ENCODE measurements at places on chromosomes 7 and 10.

DNA sequence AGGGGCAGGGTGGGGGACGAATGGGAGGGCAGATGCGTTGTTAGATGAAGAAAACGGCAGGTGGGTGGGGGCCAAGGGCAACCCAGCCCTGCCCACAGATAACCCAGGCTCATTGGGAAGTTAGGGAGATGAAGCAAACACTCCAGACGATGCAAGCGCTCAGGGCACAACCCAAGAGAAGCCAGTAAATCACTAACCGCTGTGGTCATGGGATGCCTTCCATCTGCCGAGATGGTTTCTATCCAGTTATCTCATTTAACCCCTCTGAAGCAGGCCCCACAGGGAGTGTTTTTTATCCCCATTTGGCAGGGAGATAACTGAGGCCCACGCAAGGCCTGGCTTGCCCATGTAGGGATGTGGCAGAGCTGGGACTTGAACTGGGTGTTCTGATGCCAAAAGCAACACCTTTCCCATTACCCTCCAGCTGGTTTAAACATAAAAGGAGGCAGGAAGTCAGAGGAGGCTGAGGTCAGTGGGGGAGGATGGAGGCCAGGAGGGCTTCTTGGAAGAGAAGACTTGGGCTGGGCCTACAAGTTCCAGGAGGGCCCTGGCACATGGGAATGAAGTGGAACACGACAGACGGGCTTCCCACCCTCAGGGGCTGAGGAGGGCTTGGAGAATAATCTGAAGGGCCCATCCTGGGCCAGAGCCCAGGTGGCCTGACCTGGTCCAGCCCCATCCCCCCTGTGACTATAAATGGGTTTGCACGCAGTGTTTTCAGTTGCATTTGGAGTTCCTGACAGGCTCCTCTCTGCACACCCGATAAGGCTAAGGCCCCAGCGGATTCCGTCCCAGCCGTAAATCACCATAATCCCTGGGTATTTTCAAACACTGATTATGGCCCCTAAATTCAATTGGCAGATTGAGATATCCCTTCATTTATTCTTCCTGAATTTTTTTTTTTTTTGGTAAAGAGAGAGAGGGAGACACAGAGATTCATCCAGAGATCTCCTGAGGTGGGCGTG is 80.9 kb downstream of the NEURL1 start:
- peak; percentile 19 for DNase-seq

DNA sequence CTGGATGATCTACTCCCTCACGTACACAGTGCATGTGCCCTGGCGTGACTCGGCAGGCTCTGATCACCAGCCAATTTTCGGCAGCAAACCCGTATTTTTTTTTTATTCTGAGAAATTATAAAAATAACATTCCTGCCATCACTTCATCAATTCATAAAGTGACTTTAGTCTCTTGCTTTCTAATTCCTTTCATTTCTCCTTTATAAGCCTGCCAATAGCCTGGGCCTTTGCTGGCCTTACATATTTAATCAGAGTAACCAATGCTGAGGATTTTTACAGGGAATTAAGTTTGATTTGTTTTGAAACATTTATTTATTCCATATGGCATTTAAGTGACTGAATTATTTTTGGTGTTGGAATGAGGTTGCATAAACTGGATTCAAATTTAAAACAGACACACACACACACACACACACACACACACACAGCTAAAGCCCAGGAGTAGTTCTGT is 140.8 kb downstream of the ETV1 start:
- DNase-seq, result no peak

DNA sequence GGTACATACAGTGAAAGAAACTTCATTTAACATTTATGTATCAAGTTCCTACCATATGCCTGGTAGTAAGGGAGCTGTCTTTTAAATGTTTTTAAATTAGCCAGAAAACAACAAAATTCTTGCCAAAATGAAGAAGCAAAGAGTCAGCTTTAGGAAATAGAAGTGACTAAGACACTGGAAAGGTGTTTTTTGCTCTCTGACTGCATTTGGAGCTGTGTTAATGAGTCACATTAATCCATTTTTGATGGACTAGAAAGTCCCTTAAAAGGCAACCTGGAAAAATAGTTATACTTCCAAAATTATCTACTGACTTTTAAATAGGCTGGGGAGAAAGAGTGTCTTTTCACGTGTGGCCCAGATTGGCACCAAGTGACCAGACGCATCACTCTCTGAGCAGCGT is 3.9 kb upstream of the COL17A1 start:
- DNase-seq, result no peak

GRCh38 chr10:129924375-129925085 is 39.5 kb downstream of the EBF3 start:
- DNase-seq, result no peak

DNA sequence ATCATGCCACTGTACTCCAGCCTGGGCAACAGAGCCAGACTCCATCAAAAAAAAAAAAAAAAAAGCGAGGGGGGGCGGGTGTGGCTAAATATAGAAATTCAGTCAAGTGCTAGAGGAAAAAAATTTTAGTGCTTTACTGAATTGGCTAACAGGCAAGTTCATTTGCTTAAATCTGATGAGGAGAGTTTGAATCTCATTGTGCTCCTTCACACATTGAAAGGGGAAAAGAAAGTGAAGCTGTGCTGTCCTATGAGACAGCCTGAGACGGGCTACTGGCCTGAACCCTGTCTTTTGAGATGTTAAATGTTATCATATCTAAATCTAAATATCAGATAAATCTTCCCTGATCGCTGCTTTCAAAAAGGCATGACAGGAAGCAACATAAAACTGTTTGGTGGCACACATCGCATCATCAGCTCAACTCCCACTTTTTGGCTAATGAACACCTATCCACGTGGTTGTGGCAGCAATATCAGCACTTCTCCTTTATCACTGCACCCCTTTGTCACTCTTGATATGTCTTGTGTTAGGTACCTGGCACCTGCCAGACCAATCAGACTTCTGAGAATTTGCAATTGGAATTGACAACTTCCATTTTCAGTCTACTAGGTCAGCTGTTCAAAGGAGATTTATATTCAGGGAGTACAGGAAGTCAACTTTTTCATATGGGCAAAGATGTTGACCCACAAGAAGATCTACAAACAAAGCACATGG is 14.0 kb upstream of the IFIT1B start:
- DNase-seq, result no peak

DNA sequence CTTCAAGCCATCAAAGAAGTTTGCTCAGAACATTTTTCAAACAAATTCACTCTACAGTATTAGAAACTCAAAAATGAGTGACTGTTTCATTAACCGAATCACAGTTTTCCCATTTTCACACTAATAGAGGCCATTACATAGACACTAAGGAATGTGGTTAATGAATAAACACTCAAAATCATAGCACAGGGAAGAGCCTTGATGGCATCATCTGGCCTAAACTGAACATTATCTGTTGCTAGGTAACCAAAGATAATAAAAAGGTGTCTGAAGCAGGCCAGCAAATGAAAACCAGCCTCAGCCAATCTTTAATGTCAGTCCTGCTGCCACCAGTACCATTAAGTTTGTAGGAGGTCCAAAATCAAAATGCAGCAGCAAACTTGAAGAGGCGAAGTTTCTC is 492.4 kb upstream of the STEAP1 start:
- DNase-seq, result no peak

GRCh38 chr10:132471484-132471883 is 66.1 kb upstream of the INPP5A start:
- DNase-seq, result no peak

GRCh38 chr10:38038932-38039245 is 28.4 kb downstream of the ZNF33A start:
- peak; percentile 66 for DNase-seq

- peak; percentile 71 for DNase-seq
These were observed 2.1 kb downstream of the ADD3 start for GRCh38 chr10:110009736-110010475.

GRCh38 chr7:64590971-64591370 is 28.1 kb upstream of the ZNF680 start:
- no peak for DNase-seq

DNA sequence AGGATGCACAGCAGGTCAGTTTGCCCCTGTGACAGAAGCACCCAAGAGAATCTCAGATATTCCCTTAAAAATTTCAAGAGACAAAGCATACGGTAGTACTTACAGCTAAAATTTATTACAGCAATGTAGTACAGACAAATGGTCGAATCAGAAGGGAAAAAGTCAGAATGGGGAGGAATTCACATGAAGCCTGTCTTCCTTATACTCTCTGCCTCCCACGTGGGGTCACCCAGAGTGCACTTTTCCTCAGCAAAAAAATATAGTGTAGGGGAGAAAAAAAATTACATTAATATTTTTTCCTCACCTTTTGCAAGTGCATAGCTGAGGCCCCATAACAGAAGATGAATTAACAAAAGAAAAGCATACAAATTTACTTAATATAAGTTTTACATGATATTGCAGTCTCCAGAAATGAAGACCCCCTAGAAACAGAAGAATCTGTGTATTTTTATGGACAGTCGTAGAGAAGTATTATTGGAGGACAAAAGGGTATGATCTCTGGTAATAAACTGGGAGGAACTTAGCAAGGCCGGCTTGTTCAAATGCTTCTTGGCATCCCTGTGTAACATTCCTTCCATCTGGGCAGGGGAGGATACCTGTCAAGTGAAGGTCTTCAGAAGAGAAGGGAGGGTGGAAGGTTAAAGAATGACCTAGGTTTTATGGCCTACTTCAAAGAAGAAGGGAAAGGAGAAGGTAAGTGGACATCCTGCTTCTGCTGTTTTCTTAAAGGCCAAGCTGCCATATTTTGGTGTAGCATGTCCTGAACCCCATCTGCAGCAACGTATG is 270.6 kb upstream of the MAGI2 start:
- no peak for DNase-seq

DNA sequence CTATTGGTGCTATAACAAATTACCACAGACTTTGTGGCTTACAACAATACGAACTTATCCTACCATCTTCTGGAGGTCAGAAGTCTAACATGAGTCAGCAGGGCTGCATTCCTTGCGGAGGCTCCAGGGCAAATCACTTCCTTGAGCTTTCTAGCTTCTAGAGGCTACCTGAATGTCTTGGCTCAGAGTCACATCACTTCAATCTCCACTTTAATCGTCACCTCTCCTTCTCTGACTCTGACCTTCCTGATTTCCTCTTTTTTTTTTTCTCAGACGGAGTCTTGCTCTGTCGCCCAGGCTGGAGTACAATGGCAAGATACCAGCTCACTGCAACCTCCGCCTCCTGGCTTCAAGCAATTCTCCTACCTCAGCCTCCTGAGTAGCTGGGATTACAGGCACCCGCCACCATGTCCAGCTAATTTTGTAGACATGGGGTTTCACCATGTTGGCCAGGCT is 44.6 kb upstream of the ANAPC16 start:
- peak; percentile 63 for DNase-seq

DNA sequence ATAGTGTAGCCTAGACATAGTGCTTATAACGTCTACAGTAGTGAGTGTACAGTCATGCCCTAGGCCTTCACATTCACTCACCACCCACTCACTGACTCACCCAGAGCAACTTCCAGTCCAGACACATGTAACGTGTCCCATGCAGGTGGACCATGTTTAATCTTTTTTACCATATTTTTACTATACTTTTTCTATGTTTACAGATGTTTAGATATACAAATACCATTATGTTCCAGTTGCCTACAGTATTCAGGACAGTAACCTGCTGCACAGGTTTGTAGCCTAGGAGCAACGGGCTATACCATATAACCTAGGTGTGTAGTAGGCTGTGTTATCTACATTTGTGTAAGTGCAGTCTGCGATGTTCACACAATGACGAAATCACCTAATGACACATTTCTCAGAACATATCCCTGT is 11.0 kb downstream of the MPP7 start:
- DNase-seq, result no peak

DNA sequence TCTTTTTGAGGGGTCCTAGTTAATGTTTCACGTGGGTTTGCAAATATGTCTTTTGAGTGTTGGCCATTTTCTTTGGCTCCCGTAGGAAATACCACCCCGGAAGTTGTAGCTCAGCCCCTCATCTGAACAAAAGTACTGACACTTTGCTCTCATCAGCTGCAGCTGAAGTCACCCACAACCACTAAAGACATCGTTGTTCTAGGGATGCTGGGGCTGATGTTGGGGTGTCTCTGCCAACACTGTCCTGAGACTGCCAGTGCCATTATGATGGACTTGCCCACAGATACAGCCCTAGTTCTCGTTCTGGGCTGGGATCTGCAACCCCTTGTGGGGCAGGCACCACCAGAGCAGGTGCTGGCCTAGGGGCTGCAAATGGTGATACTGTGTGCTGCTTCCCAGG is 82.6 kb upstream of the ARHGAP21 start:
- no peak for DNase-seq

DNA sequence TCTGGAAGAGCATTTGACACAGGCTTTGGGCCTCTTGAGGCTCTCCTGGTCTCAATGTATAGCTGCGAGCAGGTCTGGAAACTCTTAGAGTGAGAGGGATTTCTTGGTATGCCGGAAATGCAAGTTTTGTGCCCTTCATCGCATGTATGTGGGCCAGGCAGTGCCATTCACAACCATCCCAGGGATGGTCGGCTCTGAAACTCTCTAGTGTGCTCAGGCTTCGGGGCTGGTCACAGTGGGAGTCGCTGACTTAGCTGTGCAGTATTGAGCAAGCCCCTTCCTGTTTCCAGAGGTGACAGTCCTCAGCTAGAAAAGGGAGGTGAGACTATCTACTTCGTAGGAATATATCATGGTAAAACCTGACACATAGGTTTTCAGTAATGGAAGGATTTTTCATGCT is 2.0 kb upstream of the AOAH start:
- DNase-seq, result no peak

DNA sequence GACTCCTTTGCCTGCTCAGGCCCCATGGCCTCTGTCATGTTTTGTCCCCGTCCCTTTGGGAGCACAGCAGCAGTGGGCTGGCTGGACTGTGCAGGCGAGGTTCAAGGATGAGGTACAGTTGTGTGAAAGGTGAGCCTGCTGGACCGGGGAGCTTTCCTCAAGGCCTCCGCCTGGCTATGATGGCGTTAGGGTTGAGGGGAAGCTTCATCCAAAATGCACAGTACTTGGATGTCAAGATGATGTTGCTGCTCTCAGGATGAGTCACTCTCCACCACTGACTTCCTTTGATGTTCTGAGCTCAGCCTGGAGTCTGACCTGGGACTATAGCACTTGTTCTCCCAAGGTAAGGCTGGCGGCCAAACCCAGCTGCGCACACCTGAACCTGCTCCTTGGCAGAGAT is 152.7 kb upstream of the SHH start:
- no peak for DNase-seq

DNA sequence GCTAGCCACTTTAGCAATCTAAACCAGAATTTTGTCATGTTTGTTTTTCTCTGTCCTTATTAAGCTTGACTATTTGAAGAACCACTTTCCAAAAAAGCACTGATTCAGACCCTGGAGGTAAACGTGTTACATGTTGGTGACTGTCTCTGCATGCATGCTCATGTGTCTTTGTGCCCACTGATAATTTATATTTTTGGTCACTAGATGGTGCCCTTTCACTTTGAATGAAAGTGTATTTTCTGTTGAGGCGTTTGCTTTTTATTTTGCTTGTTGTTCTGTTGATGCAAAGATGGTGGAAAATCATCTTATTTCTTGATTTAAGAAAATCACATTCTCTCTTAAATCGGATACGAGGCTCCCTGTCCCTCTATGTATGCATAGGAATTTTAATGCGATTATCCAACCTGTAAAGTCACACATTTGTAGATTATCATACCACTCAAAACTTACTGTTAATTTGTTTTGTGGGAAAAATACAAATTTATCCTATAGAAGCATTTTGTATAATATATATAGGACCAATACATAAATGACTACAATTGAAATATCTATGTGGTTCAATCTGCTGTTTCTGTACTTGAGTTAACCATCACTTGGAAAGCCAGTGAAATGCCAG is 269.3 kb downstream of the BICC1 start:
- DNase-seq, result peak; percentile 75

Data from OCI-M1 (cell line).